ENCODE measurements at places on chromosomes 16 and 17.
A peak's percentile ranks its signal among the peaks of the same experiment; 100 is the strongest.

GRCh38 chr16:70460737-70461261 is 6.4 kb downstream of the FCSK start:
- no peak for DNase-seq

DNA sequence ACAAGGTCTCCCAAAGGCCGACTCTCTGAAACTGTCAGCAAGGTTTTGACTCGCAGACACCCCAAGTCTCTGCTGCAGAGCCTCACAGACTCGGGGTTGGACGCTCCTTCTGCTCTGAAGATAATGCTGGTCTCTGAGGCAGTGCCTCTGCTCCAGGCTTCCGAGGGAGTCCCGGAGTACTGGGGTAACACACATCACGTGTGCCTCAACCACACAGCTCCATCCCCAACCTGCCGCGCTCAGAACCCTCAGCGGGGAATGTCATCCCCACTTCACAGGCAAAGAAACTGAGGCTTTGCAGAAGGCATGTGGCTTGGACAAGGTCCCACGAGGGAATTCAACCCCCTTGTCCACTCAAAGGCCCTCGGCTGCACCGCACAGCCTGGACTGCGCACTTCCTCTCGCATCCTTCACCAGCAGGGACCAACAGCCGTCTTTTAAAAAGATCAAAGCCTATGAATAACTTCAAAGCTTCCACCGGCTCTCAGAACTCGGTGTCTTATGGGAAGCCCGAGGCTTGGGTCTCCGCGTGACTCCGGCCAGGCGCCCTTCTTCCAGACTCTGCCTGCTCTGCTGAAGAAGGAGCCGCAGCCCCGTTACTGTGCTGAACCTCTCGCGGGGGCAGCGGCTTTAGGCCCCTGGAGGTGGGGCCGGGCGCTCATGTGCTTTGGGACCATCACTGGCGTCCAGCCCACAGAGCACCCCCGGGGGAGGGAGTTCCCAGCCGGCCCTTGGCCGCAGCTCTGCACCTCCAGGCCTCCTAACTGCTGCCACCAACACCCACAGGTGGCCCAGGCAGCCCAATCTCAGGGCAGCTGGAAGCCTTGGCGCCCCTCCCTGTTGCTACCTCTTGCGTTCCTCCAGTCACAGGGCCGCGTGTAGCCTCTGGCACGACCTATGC is 2.2 kb downstream of the TMEM204 start:
- no peak for DNase-seq

DNA sequence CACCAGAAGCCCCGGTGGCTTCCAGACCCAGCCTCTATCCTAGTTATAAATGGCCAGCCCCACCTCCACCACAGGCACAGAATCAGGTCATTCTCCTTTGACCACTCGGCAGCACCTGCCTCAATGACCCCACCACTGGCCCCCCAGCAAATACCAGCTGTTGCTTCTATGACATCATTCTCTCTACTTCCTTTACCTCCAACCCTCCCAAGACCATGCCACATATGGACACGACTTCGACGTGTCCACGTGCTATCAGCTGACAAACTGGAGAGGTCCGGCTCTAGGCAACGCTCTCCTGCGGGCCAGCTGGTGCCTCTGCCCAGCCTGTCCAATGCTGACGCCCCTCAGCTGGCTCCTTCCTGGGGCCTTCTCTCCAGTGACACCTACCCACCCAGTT is 5.9 kb downstream of the ALYREF start:
- DNase-seq: no peak

DNA sequence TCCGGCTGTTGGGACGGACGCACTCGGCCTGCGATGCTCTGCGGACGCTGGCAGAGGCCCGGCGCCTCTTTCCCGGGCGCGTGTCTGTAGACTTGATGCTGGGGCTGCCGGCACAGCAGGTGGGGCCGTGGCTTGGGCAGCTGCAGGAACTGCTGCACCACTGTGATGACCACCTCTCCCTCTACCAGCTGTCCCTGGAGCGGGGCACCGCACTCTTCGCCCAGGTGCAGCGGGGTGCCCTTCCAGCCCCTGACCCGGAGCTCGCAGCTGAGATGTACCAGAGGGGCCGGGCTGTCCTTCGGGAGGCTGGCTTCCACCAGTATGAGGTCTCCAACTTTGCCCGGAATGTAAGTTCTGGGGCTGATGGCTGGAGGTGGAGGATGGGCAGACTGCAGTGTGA is 3.5 kb downstream of the RSAD1 start:
- no peak for DNase-seq

DNA sequence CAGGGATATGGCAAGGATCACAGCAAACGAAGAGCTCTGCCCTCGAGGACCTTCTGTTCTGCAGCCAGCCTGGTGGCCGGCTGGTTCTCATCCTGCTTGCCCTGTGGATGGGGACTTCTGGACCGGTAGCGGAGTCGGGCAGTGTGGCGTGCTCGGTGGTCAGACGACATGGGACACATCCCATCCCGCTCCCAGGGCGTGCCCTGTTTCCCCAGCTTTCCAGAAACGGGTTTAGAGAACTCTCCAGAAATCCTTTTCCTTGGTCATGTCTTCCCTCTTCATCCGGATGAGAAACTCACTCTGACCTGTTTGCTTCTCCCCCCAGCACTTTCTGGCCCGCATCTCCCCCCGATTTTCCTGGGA is 115.8 kb downstream of the OR1D5 start:
- no peak for DNase-seq

- peak; percentile 29 for DNase-seq
Measured at GRCh38 chr17:75691371-75691791, 24.2 kb downstream of the SAP30BP start.

- no peak for DNase-seq
Measured at GRCh38 chr16:82033683-82034300, 1.3 kb upstream of the HSD17B2 start.

GRCh38 chr17:39357986-39358385 is 43.4 kb downstream of the FBXL20 start:
- no peak for DNase-seq

DNA sequence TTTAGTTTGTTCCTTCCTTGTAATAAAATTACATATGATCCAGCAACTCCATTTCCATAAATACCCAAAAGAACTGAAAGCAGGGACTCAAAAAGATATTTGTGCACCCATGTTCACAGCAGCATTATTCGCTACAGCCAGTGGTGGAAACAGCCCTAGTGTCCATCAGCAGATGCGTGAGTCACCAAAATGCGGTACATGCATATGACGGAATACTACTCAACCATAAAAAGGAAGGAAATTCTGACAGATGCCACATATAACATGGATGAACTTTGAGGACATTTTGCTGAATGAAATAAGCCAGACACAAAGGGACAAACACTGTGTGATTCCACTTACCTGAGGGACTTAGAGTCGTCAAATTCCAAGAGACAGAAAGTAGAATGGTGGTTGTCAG is 9.1 kb upstream of the SLC47A2 start:
- no peak for DNase-seq

- DNase-seq: no peak
Measured at GRCh38 chr16:86911437-86911958, 333.1 kb downstream of the FOXL1 start.

- peak; percentile 40 for DNase-seq
Measured at GRCh38 chr16:74740795-74741304, 33.8 kb downstream of the FA2H start.

- DNase-seq: peak; percentile 93
Measured at GRCh38 chr16:57810197-57811031, 8.1 kb upstream of the KIFC3 start.

GRCh38 chr17:44448412-44448811 is 54.8 kb downstream of the GPATCH8 start:
- DNase-seq: no peak

GRCh38 chr17:21549107-21549687 is 143.1 kb upstream of the KCNJ18 start:
- no peak for DNase-seq

GRCh38 chr16:67378642-67379041 is 14.7 kb downstream of the TPPP3 start:
- DNase-seq: no peak

DNA sequence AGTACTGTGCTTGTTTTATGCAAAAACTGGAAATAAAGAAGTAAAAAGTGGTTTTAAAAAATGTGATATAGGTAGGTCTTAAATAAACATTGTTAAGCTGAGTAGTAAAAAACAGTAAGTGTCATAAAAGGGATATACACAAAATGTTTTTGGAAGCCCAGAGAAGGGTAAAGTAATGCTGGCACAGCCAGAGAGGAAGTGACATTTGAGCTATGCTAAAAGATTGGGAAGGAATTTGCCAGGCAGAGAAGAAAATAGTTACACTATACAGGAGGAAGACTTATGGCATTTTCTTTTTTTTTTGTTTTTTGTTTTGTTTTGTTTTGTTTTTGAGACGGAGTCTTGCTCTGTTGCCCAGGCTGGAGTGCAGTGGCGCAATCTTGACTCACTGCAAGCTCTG is 40.8 kb upstream of the TAOK1 start:
- no peak for DNase-seq

- DNase-seq: no peak
Measured at GRCh38 chr17:50825188-50825587, 10.2 kb upstream of the WFIKKN2 start.

DNA sequence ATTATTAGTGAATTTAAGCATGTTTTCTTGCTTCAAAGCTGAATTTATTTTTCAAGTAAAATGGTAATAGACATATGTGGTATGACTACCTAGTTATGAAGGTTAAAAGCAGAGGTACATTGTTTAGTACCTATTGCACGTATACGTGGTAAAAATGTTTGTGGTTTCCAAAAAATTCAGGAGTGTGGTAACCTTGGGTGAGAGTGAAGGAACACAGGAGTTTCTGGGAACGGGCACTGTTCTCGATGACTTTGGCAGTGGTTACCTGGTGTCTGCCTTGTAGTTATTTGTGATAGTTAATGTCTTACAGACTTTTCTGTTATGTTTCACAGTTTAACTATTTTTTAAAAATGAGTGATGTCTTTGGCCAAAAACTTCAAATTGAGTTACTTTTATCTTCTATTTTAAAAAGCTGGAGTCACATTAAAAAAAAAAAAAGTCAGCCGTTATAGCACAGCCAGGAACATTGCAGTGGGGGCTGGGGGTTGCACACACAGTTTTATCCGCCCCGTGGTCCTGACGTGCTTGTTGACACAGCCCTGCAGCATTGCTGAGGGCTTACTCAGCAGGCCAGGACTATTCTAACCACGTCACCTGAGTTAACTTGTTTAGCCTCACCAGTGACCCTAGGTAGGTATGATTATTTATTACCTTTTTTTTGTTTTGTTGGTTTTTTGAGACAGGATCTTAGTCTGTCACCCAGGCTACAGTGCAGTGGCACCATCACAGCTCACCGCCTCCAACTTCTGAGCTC is 10.9 kb downstream of the JPT2 start:
- no peak for DNase-seq

- DNase-seq: no peak
Measured at GRCh38 chr16:12329246-12329995, 352.9 kb downstream of the SNX29 start.

DNA sequence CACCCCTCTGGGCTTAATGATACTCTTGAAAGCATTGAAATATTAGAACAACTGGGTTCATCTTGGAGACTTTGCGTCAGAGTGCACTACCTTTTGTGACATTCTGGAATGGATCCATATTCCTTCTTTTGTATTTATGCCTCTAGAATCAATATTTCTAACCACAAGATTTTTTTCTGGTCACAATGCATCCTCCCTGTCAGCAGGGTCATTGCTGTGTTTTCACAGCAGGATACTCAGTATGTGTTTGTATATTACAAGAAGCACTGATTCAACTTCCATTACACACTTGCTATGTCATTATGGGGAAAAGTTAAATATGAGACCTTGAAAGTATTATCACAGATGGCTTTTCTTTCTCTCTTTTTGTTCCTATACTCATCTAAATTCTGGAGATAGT is 370.0 kb downstream of the HS3ST3B1 start:
- no peak for DNase-seq

GRCh38 chr16:10539236-10539635 is 41.2 kb downstream of the EMP2 start:
- no peak for DNase-seq

GRCh38 chr16:19348578-19349315 is 63.2 kb downstream of the CLEC19A start:
- DNase-seq: no peak

DNA sequence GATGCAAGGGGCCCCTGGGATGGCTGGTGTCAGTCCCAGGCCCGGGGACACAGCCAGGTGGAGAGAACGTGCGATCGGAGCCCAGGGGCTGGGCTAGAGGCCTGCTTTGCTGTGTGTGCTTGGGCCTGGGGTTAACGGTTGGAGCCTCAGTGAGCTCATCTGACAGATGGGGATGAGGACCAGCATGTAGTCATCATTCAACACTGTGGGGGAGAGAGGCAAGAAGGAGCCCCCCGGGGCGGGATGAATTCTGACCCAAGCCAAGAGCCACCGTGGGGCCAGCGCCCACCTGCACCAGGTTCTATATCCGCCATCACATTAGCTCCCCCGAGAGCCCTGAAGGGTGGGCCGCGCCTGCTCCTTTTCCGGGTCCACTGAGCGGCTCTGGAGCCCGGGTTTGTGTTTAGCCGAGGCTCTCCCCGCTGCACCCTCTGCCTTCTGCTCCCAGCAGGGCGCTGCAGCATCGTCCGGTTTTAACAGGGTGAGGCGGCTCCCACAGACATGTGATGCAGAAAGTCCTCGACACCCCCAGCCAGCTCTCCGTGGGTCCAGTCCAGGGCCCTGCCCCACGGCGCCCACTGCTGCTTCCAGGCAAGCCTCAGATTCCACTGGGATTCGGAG is 365.7 kb downstream of the SEC14L1 start:
- no peak for DNase-seq

Measured in DND-41 (cell line).